ENCODE measurements at places on chromosomes 12 and 14.

DNA sequence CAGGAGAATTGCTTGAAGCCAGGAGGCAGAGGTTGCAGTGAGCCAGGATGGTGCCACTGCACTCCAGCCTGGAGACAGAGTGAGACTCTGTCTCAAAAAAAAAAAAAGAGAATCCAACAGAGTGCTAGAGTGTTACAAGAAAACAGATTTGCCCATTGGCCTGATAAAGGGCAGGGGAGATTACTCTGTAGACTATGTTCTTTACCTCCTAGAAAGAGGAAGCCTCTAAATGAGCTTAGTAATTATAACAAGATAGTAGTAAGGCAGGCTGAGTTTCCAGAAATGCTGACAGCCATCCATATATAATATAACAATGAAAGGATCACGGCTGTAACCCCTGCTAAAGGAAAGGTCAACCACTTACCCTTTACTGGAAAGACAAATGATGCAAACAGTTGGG lies 24.4 kb downstream of the AK7 start:
- DNase-seq, result no peak

DNA sequence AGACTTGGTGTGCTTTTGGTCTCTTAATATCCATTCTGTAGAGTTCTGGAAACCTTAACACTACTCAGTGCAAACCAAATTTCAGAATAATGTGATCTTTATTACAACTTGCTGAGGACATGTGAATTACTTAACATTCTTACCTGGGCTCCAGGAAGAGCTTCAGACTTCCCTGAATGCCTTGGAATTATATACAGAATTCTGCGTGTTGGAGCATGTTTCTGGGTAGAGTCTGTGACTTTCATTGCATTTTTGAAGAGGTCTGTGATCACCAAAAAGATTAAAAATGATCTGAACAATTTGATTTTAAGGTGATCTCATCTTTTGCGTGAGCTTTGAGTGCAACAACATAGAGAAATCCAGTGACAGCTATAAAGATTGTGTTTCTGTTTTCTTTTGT lies 35.4 kb downstream of the ZDHHC17 start:
- DNase-seq, result no peak

GRCh38 chr12:95201056-95201670 lies 16.1 kb downstream of the FGD6 start:
- DNase-seq, result no peak

GRCh38 chr14:24291446-24292117 lies 8.0 kb downstream of the DHRS1 start:
- no peak for DNase-seq

DNA sequence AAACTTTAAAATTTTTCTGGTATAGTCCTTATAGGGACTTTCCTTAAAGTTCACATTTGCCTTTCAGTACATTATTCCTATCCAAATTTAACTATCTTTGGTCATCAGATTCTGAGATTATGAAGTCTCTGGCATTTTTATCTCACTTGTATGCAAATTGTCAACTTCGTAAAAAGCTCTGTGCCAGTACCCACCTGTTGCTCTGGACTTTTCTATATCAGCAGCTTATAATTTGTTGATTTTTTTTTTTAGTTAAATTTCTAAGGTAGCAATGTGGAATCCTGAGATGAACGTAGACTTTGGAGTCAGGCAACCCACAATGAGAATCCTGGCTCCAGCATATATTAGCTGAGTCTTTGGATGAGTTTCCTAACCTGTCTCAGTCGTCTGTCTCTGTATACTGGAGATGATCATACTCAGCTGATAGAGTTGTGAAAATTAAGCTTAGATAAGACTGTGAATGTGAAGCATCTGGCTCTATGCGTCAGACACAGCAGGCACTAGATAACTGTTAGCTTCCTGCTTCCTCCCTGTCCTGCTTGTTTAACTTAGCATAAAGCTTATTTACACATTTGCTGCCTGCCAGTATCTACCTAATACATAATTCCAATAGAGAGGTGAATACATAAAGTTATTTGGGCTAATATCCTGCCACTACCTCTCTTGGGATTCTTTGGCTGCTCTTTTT lies 59.8 kb downstream of the MARK3 start:
- DNase-seq, result no peak

All from HepG2 (cell line).